ENCODE measurements at places on chromosomes 12 and 14.

DNA sequence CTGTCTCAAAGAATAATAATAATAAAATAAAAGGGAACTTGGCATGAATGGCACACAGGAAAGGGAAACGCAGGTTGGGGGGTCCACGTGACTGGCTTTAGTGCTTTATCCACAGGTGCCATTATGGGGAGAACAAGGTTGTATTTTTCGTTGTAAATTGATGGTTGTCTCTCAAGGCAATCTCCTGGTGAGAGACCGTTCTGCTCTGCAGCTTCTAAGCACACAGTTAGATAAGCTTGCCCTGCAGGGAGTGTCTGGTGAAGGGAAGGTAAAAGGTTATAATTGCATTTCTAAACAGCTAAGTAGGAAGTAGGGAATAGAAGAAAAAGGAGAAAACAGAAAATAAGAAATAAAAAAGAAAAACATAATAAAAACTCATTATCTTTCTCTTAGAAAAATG, 69.1 kb upstream of the CPSF6 start:
- no peak for DNase-seq

DNA sequence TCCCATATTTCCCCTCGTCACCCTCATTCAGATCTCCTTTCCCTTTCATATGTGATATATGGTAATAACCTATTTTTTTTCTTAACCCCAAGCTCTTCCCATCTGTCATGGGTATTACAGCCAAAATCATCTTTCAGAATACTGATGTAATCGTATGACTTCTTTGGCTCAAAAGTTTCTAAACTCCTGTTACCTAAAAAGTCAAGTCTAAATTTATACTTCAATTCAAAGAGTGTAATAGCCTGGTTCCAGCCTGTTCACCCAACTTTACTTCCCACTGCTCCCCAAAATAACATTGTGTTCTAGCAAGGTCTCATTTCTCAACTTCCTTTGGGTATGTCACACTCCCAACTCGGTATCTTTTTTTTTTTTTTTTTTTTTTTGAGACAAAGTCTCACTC, 48.5 kb downstream of the TBK1 start:
- DNase-seq = no peak

- DNase-seq = no peak
These were observed 344.2 kb downstream of the ATP23 start for GRCh38 chr12:58285551-58285950.

GRCh38 chr12:53551889-53552291, 44.6 kb upstream of the NPFF start:
- DNase-seq = no peak

- no peak for DNase-seq
These were observed 60.4 kb downstream of the CDC42BPB start for GRCh38 chr14:102996941-102997340.

- DNase-seq = peak; percentile 89
These were observed at the start of gene LRRC43 for GRCh38 chr12:122182887-122183587. LRRC43 (plus strand) TSS chr12:122183123; CDS start chr12:122183145, 22 bp downstream.

GRCh38 chr12:40075458-40075857, 30.4 kb downstream of the SLC2A13 start:
- no peak for DNase-seq

GRCh38 chr12:79691511-79692248, 916 bp upstream of the PAWR start:
- DNase-seq = no peak

- no peak for DNase-seq
These were observed 271.1 kb upstream of the LRIG3 start for GRCh38 chr12:59191372-59191771.

DNA sequence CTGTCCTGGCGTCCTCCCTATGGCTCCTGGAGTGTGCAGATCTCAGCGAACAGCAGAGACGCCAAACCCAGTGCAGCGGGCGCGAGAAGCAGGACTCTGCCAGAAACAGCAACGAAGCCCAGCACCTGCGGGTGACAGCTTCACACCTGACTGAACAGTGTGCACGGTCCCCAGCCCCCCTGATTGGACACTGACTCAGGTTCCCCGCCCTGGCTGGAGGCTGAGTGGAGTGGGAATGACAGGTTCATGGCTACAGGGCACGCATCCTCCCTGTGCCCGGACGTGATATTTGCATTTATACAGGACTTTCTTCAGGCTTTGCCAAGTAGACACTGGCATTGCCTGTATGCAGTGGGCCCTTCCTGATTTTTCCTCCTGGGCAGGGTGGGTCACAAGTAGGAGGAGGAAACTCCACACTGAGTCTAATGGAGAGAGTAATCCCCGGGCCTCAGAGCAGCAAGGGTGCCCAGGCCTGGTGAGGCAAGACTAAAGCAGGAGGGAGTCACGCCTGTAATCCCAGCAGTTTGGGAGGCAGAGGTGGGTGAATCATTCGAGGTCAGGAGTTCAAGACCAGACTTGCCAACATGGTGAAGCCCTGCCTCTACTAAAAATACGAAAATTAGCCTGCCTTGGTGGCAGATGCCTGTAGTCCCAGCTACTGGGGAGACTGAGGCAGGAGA, 71.6 kb downstream of the ASCL4 start:
- no peak for DNase-seq

DNA sequence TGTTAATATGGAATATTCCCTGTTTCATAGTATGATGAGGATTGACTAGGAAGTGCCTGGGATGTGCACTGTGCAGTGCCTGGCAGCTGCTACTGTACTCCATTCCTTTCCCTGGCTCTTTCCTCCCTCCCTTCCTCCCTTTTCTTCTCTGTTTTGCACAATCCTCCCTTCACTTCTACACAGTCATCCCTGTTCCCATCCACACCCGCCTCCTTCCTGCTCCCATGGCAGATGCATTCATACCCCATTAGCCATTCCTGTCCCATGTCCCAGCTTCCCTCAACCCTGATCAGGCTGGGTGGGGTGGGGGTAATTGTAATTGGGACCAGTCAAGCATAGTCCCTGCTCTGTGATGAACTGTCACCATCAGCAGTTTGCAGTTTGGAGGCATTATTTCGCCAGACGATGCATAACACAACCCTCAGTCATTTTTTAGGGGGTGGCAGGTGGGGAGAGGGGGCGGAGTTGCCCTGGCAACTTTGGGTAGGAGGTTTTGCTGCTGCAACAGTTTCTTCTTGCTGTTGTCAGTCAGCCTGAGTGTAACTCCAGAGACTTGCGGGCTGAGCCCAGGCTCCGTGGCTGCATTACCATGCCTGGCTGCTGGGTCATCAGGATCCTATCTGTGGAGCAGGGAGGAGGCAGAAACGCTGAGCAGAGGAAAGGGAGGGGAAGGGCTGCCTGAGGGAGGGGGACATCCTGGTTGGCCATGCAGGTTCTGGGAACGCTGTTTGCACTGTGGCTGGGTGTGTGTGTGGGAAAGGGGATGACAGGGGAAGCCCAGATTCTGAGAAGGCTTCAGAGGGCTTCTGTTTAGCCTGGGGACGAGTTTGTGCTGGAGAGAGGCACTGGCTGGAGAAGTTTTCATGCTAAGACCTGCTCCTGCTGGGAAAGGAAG, 4.1 kb upstream of the KRT84 start:
- DNase-seq = no peak

DNA sequence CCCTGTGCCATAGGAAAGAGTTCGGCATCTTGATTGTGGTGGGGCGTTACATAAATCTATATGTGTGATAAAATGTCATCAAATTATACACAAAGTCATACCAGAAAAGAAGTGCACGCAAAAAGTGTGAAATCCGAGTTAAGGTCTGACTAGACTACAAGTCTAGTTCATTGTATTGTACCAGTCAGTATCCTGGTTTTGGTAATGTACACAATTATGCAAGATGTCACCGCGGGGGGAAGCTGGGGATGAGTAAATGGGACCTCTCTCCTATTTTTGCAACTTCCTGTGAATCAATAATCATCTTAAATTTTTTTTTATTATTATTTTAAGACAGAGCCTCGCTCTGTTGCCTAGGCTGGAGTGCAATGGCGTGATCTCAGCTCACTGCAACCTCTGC, 43.2 kb upstream of the BCL11B start:
- DNase-seq = no peak

GRCh38 chr12:47838286-47838931, 18.7 kb upstream of the HDAC7 start:
- DNase-seq = no peak

- DNase-seq = no peak
These were observed 28.1 kb upstream of the GPATCH2L start for GRCh38 chr14:76123426-76124225.

All from NCI-H524 treated with DMSO at 0.1 percent for 48 hours (cell line).